Brain pericyte (primary cell): ENCODE measurements at places on chromosomes 4 and X.

- DNase-seq, result no peak
Measured at GRCh38 chrX:67654301-67654700, 110.5 kb downstream of the AR start.

GRCh38 chrX:22660756-22661155, 339.0 kb upstream of the DDX53 start:
- no peak for DNase-seq

GRCh38 chr4:3502941-3503936, 29.0 kb downstream of the LRPAP1 start:
- DNase-seq, result no peak

GRCh38 chr4:6974138-6974848, 64.7 kb downstream of the TBC1D14 start:
- peak; percentile 71 for DNase-seq

DNA sequence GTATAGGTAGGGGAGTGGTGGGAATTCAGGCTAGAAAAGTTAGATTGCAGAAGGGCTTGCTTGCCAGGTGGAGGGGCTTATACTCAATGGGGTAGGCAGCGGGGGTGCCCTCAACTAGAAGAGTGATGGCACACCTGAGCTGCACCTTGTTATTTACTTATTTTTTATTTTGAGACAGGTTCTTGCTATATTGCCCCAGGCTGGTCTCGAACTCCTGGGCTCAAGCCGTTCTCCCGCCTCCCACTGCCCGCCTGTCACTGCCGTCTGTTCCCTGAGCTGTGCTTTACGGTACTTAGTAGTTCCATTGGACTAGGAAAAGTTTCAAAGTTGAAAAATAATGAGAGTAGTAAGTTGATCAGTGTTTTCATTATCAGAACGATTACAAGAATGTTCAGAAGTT, 2.0 kb downstream of the ZFX start:
- DNase-seq, result no peak

DNA sequence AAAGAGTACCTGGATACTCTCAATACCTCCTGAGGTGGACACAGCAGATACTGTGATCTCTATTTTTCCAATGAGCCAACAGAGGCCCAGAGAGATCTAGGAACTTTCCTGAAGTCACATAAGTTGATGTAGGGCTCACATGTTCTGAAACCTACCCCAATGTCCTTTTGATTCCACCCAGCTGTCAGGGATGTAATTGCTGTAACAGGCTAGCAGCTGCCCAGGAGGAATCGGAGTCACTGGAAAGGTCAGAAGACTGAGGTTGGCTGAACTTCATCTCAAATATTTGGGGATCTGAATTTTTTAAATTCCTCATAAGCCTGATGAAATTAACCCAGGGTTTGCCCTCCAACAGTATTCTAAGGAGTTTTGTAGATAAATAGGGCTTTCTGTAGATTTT, 52.5 kb upstream of the PROM1 start:
- DNase-seq, result no peak

GRCh38 chr4:128707864-128708263, 101.6 kb upstream of the JADE1 start:
- no peak for DNase-seq

DNA sequence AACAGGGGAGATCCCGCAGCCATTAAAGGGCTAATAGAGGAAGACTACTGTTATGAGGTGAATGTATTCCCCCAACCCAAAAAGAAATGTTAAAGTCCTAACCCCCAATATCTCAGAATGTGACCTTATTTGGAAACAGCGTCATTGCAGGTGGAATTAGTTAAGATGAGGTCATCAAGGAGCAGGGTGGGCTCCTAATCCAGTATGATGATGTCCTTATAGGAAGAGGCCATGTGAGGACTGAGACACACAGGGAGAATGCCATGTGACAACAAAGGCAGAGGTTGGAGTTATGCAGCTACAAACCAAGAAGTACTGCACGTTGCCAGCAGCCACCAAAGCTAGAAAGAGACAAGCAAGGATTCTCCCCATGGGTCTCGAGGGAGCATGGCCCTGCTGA, 14.3 kb downstream of the SPP1 start:
- DNase-seq, result no peak

DNA sequence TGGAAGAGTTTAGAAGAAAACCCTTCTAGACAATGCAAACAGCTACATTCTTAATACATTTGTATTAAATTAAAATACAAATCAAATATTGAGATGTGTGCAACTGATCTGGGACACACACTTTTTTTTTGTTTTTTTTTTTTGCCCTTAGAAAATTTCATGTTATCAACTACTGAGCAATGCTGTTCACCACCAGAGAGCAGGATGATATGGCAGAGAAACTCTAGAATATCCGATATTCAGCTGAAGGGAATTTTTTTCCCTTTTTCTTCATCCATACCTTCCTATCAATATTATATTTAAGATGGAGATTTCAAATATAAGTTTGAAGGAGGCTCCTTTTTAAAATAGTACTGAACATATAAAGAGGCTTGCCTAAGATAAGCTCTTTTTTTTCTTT, 1.0 kb downstream of the NDST3 start:
- no peak for DNase-seq

DNA sequence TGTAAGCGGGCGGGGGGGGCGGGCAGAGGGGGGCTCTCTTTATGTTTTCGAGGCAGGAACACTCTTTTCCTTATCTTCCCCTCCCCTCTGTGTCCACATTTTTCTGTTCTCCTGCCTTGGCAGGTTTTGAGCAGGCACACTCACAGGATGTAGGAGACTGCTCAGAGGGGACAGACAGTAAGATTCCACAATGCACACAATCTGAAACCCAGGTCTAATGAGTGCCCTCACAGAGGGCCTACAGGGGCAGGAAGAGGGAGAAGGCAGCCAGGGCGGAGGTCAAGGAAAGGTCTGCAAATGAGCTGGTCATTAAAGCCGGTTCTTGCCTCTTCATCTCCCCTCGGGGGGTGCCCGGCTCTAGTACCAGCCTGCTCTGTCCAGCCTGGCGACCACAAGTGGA, 106.1 kb upstream of the ATP6AP2 start:
- no peak for DNase-seq

DNA sequence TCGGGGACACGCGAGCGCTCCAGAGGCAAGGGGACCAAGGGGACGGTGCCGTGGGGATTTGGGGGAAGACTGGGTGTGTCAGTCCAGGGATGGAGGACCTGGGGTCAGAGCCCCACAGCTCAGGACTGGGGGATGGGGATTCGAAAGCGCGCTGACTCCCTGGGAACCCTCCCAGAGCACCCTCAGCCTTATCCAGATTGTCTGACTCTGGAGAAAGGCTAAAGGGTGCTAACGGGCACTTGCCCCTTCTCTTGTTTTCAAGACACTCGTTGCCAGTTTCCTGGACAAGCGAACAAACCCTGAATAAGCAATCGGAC, 1.1 kb downstream of the DOCK11 start:
- DNase-seq, result no peak

DNA sequence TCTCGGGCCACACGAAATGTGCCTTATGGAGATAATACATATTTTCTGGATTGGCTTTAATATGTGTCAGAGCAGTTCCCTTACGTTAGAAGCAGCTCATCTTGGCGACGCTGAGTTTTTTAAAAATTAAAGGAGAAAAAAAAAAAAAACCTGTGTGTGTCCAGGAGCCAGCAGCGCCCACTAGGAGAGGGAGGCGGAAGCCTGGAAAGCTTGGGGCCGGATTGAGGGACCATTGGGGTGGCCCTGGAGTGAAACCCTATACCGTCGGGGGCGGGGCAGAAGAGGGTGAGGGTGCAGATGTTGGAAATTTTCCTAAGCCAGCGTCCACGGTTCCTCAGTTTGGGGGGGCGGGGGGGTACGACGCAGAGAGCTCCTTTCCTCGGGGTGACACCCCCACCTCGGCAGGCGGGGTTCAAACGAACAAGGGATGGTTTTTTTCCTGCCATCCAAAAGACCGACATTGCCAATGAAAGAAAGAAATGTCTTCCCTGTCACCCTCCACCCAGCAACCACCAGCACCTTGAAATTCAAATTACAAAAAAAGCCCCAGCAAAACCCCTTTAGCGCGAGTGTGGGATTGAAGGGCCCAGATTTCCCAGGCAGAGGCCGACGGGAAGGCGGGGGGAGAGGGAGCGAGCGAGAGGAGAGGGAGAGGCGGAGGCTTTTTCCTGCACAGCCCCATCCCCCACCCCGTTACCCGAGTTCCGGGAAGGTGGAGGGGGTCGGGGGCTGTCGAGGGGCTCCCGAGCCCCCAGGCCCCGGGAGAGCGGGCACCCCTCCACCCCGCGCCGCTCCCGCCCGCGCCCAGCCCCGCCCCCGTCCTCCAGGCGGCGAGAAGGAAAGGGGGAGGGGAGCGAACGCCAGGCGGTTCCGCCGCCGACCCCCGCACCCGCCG, 859 bp downstream of the SMARCA1 start:
- no peak for DNase-seq

DNA sequence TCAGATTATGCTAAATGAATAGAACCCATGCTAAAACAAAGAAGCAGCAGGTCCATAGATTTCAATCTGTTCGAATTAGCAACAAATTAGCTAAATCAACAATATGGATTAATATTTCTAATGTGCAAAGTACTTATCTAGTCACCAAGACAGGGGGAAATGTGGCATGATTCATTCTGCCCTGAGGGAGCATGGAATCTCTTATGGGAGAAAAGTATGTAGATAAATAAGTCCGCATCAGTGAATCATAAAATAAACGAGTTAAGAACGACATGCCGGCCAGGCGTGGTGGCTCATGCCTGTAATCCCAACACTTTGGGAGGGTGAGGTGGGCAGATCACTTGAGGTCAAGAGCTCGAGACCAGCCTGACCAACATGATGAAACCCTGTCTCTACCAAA, 102.1 kb downstream of the ANOS1 start:
- no peak for DNase-seq

DNA sequence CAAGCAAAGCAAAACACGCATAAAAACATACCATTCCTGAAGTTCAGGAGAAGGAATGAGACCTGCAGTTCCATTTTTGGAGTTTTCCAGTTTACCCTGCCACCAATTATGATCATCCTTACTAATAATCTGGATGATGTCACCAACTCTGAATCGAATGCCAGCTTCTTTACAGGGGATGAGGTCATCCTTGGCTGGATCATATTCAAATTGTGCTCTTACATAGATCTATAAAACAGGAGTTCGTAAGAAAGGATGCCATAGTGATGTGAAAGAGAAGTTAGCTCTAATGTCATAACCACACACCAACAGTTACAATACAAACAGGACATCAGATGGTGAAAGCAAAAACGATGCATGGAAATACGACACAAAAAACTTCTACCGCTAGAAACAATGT, 106.5 kb downstream of the NYX start:
- DNase-seq, result no peak

GRCh38 chr4:142034101-142034500, 397.7 kb downstream of the IL15 start:
- no peak for DNase-seq

DNA sequence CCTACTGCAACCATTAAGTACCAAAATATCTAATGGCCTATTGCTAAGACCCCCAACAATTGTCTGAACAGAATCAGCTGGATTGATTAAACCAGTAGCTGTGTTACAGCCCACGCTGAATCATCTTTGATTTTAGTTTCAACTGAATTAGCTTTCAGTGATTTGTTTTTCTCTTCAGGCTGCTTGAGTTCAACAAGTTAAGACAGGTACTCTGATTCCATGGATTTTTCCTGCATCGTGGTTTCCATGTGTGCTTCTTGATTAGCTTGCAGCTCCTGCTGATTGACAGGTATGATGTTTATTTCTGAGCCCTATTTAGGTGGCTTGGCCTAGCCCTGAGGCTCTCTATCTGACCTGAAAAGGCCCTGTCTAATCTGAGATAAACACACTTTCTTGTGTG, 91.3 kb downstream of the GUCY2F start:
- DNase-seq, result no peak

- DNase-seq, result no peak
Measured at GRCh38 chr4:17688011-17688441, 73.6 kb downstream of the MED28 start.

DNA sequence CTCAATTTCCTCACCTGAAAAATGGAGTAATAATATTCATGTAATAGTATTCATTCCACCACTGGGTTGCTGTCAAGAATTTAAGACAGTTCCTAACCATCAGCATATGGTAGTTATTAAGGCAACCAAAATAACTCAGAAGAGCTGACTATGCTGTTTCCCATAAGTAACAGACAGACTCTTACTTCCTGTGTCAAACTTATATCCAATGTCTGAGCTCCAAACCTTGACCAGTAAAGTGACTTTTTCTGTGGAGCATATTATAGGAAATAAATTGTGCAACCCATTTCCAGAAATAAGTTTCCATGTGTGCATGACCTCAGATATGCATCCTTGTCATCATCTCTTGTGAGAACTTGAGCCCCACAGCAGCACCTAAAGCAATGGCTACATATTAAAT, 78.8 kb downstream of the HADH start:
- DNase-seq, result peak; percentile 44

- no peak for DNase-seq
Measured at GRCh38 chr4:164591666-164592065, 162.3 kb upstream of the SMIM31 start.

DNA sequence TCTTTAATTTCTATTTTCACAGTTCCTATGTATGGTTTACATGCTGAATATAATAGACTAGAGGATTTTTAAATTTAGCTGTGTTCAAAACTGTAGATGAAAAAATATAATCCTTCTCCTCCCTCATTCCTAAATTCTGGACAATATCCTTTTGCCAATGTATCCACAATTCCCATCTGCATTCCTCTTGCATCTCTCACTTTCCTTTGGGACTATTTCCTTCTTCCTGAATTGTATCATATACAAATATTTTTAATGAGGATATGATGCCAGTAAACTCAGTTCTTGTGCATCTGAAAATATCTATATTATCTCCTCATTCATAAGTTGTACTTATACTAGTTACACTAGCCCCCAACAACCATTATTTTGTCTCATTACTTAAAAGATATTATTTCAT, 46.7 kb downstream of the DDX60L start:
- no peak for DNase-seq

DNA sequence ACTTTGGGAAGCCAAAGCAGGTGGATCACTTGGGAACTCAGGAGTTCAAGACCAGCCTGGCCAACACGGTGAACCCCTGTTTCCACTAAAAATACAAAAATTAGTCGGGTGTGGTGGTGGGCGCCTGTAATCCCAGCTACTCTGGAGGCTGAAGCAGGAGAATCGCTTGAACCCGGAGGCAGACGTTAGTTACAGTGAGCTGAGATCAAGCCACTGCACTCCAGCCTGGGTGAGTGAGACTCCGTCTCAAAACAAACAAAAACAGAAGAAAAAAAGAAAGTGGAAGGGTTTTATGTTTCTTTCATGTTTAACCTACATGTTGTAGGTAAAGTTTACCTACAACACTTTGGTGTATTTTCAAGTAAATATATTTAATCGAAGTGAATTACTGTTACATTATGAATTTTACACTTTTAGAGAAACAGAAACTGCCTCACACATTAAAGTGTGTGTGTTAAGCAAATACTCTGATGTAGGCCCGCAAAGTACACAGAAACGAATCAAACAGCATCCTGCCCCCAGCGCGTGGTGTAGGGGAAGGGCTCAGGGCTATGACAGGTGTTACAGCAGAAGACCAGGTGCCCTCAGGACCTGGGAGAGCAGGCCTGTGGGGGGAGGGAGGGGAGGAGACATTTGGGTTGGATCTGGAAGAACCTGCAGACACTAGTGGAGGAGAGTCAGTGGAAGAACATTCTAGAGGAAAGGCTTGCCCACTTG, 39.0 kb downstream of the PTTG2 start:
- DNase-seq, result no peak
